ENCODE measurements at places on chromosomes 4 and X.

- no peak for DNase-seq
These were observed 776.8 kb downstream of the CCSER1 start for GRCh38 chr4:90904021-90904420.

DNA sequence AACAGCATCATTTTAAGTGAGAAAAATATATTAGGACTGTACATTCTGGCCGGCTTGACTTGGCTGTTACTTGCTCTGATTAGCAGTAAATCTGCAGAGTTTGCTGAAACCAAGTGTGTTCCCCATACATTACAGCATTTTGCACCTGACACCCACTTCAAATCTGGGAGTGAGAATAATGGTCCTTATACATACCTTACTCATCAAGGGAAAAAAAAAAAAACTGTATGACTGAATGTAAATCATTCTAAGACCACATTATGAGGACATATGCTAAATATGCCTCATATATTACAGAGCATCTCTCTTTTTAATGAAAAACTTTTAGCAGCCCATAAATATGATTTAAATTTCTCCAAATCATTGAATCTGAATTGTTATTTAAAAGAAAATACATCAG lies 406.7 kb downstream of the SPOCK3 start:
- DNase-seq, result no peak

- DNase-seq, result no peak
These were observed 25.4 kb downstream of the SORCS2 start for GRCh38 chr4:7217474-7218321.

DNA sequence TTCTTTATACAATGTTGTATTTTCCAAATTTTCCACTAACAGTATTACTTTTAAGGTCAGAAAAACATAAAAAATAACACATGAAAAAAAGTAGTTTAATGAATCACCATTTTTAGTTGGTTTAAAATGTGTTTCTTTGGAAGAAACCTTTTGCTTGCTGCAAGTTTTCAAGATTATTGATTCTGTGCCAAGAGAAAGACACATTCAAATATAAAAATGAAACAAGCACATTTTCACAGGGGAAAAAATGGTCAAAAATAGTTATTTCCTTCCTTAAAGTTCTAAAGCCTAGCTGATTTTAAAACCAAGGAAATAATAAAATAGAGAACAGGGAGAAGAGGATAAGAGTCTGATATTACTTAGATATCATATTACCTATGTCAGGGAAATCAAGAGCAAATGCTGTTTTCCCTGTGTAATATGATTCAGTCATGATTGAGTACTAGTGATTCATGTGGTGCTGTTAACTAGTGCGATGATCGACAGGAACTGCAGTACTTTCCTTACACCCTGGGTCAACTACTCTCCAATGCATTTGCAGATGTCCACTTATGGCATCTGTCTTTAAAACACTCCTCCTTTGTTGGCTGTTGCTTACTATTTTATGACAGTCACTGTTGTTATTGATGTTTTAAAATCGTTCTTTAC lies 103.8 kb downstream of the CAMK2D start:
- DNase-seq, result no peak

DNA sequence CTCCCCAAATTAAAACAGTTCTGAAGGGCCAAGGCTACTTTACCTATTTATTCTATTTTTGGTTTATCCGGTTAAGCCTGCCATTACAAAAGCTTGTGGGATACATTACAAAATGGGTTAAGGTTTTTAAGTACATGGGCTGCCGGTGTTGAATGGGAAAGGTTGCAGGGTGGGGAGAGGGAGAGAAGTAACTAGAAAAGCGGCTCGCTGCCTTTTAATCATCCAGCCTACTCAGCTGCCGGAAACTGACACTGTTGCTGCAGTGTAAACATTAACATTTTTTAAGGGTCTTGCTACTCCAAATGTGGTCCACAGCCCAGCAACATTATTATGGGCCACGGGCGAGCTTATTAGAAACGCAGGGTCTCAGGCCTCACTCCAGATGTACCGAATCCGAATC lies 1.5 kb upstream of the IL1RAPL1 start:
- DNase-seq, result no peak

DNA sequence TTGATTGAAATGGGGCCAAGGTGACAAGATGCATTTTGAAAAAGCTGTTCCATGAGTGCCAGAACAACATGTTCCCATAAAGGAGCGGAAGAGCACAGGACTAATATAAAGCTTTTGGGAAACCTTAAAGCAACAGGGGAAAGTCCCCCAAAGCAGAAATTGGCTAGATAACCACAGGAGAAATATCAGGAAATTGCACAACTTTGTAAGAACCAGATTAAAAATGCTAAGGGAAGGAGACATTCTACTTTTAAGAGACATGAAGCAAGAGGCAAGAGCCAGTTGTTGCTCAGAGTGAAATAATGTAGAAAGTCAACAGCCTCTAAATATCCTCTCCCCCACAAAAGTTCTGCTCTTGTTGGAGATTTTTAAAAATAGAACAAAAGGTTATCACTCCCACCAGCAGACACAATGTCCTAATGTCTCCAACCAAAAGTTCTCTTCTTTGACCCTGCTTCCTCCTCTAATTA lies 85.2 kb upstream of the LNX1 start:
- no peak for DNase-seq

- peak; percentile 54 for DNase-seq
These were observed 14.1 kb downstream of the CD40LG start for GRCh38 chrX:136662104-136662503.

- no peak for DNase-seq
These were observed 14.2 kb downstream of the ELOVL6 start for GRCh38 chr4:110184140-110184790.

GRCh38 chr4:182880387-182881356 lies 36.5 kb downstream of the DCTD start:
- no peak for DNase-seq

DNA sequence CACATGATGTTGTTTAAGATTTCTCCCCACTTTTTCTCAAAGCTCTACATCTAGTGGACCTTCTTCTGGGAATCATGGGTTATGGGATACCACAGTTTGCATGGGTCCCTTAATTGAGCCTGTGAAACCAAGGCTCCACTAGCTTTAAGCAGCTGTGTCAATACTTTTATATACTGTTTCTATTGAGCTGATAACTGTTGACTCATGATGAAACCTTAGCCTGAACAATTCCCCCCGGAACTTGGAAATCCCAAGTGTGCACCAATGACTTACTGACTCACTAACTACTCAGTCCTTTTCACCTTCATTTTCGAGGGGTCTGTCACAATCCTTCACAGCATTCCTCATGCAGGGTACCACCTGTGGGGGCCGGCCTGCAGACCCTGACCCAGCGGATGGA lies 12.7 kb upstream of the SPIN4 start:
- no peak for DNase-seq
